ENCODE measurements at places on chromosomes 5 and 9.

- no peak for DNase-seq
These were observed 91.6 kb downstream of the DMAC1 start for GRCh38 chr9:7707934-7708333.

DNA sequence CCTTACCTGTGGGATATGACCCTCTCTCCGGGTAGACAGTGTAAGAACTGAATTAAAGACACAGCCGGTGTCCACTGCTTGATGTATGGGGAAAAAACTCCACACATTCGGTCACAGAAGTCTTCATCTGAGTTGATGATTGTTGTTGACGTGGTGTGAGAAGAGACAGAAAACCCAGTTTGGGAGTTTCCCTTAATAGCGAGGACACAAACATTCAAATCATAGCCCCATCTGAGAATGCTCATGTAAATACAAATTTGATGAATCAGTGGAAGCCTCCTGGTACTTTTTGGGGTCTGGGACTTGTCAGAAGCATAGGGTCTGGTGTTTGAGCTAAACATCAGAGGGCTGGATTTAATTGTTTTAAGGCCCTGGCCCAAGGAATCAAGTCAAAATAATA lies 11.0 kb downstream of the HAVCR1 start:
- no peak for DNase-seq

DNA sequence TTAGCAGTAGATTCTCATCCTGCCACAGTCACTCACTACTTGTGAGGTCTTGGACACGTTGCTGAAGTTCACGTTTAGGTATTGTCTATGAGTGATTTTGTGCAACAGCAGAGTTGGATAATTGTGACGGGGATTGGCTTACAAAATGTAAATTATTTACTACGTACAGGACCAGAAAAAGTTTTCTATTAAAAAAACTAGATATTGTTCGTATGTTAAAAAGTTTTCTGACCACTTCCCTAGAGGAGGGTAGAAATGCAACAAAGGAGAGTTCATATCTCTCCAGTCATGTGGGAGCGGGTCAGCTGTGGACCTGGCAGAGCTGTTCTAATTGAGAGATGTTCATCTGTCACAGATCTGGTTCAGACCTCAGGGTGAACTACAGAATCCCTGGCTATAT lies 976.1 kb upstream of the NUDT12 start:
- no peak for DNase-seq

GRCh38 chr5:146426853-146427618 lies 20.1 kb upstream of the TCERG1 start:
- no peak for DNase-seq

DNA sequence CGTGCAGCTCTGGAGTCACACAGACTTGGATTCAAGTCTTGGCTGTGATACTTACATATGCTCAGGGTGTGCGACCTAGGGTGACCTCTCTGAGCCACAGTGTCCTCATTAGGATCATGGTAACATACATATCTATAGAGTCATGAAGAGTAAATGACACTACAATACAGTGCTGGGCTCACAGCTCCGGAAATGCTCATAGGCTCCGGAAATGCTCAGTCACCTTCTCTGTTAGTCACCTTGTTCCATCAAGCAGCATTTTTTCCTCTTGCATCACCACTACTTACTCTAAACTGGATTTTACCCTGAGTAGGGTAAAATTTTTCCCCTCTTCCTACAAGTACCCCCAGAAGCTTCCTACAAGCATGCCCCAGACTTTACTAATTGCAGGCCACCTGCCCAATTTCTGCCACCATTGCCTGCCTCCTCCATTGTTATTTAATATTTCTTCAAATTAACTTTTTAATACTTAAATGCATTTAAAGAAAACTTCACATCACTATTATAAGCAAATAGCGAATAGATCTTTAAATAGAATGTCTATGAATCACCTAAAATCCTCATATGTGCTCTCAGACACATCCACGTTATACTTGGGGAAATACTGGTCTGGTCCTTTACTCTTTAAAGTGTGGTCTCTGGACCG lies 147.6 kb upstream of the SPRY4 start:
- DNase-seq = no peak

- DNase-seq = no peak
These were observed 24.6 kb downstream of the RAPGEF6 start for GRCh38 chr5:131610198-131611063.

- no peak for DNase-seq
These were observed 35.5 kb downstream of the BHMT start for GRCh38 chr5:79147076-79147475.
